ENCODE measurements at places on chromosomes 12 and 14. TPM values are rescaled to one million over a fixed set of nuclear protein-coding genes. Genes with fewer than 3 reads are reported as not detected.

DNA sequence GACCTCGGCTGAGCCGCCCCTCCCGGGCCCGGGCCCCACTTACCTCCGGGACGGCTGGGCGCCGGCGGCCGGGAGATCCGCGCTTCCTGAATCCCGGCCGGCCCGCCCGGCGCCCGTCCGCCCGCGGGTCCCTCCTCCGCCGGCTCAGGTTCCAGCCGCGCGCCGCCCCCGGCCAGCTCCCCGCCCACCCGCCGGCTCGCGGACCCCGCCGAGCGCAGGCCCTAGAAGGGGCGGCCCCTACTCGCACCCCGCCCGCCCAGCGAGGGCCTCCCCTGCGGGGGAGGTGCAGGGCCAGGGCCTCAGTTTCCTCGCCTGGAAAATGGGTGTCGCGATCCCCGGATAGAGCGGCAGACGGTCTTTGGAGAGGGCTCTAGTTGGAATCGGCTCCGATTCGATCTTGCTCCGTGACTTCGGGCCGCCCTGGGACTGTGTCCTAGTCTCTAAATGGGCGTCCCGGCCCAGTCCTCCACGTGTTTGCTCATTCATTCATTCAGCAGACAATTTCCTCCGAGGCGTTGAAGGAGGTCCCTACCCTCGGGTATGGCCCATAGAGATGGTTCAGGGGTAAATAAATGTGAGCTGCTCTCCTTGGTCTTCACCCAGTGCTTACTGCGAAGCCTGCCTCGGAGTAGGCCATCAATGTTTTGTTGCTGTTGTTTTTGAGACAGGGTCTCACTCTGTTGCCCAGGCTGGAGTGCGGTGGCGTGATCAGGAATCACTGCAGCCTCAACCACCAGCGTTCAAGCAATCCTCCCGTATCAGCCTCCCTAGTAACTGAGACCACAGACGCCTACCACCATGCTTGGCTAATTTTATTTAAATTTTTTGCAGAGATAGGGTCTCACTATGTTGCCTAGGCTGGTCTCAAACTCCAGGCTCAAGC is at the start of gene TRPV4:
TRPV4 (minus strand) TSS at position 92 of the 883 bp plus-strand sequence. CDS start 18,602 bp downstream, outside the sequence.
- DNase-seq, result no peak
- peaks cover 17% of the 10 kb centered on the region for H3K4me1 ChIP-seq
- H3K27ac ChIP-seq, result no peak within 1 kb of the TSS
- no peaks in the 10 kb centered on the region for H3K27me3 ChIP-seq
- H3K36me3 ChIP-seq, result no peaks in the 10 kb centered on the region
- H3K4me3 ChIP-seq, result no peak within 1 kb of the TSS

DNA sequence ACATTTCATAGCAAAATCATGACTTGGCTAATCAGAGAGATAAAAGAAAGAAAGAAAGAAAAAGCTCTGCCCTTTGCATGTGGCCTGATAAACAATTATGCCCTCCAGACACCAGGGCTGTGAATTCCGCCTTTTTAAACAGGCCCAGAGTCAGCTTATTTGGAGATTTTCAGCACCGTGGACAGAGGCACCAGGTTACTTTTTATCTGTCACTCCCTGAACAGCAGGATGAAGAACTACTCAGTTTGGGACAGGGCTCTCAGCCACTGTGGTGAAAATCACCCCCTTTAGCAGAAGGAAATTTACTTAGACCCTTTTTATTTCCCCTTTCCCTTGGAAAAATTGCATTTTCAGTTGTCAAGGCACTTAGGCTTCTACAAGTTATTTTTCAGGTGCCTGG is 359.9 kb downstream of the NRXN3 start:
- no peaks in the 10 kb centered on the region for H3K36me3 ChIP-seq
- peak; percentile 14 for DNase-seq
- H3K4me1 ChIP-seq, result no peaks in the 10 kb centered on the region
- H3K27ac ChIP-seq, result no peak overlapping the region
- H3K27me3 ChIP-seq, result no peaks in the 10 kb centered on the region

SYCP3 gene
- not detected for total RNA-seq

DBX2 gene
- not detected for total RNA-seq

Measured in PC-9 (cell line).